PC-3 (cell line): ENCODE measurements at places on chromosomes 6 and 20.

DNA sequence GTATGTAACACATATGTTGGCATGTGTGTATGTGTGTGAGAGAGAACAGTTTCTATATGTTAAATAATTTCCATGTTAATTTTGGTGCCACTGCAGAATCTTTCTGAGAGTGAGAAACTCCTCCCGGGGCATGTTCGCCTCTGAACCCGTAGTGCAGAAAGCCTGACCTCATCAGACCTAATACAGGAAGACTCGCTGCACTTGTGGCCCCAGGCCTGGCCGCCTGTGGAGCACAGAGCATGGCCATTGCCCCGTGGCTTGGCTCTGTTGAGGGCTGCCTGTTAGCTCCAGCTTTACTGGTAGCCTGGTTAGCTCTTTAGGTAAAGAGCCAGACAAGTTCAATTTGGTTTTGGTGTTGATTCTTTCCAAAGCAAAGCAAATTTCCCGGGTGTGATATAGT, 25.5 kb downstream of the FARS2 start:
- DNase-seq, result no peak
- H3K4me1 ChIP-seq, result peaks cover 9% of the 10 kb centered on the region
- no peaks in the 10 kb centered on the region for H3K27me3 ChIP-seq
- H3K27ac ChIP-seq, result no peak overlapping the region
- H3K4me3 ChIP-seq, result no peak overlapping the region

GRCh38 chr6:151286214-151286613, 46.4 kb downstream of the AKAP12 start:
- no peaks in the 10 kb centered on the region for H3K36me3 ChIP-seq
- no peak for DNase-seq
- no peak overlapping the region for H3K4me3 ChIP-seq
- H3K27ac ChIP-seq, result no peak overlapping the region
- peaks cover 10% of the 10 kb centered on the region; the same call in 1 of the 2 replicates for H3K4me1 ChIP-seq

- no peak for DNase-seq
- no peak overlapping the region for H3K27ac ChIP-seq
- H3K36me3 ChIP-seq, result no peaks in the 10 kb centered on the region
- no peak overlapping the region for H3K4me3 ChIP-seq
These were observed 58.9 kb upstream of the GATA5 start for GRCh38 chr20:62534526-62535221.

DNA sequence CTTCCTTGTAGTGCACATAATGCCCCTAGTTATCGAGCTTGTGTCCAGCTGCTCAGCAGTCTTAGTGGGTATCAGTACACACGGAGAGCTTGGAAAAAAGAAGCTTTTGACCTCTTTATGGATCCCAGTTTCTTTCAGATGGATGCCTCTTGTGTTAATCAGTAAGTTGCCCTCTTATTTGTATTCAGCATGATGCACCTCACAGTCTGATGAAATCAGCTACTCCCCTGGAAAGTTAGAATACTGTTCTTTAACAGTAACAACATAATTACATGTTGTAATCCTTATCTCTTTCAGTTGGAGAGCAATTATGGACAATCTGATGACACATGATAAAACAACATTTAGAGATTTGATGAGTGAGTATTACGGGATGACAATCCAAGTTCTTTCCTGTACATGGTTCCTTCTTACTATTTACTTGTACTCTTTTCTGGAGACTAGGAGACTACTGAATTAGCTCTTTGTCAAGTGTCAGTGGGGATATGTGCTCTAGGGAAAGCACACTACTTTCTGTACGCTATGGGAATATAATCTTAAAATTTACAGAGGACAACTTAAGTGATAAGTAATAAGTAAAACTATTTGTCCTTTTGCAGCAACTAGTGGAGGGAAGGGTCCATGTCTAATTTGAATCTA, 39.1 kb downstream of the PGM3 start:
- H3K27me3 ChIP-seq, result no peaks in the 10 kb centered on the region
- no peak overlapping the region for H3K4me3 ChIP-seq
- no peak for DNase-seq
- H3K36me3 ChIP-seq, result no peaks in the 10 kb centered on the region
- H3K27ac ChIP-seq, result no peak overlapping the region

GRCh38 chr6:137427656-137428290, 66.4 kb downstream of the OLIG3 start:
- H3K27me3 ChIP-seq, result peaks cover 21% of the 10 kb centered on the region
- H3K36me3 ChIP-seq, result no peaks in the 10 kb centered on the region
- H3K4me3 ChIP-seq, result no peak overlapping the region
- no peak overlapping the region for H3K27ac ChIP-seq

GRCh38 chr20:46243707-46244628, 64.3 kb downstream of the CDH22 start:
- H3K4me3 ChIP-seq, result no peak overlapping the region
- no peak overlapping the region for H3K27ac ChIP-seq
- no peaks in the 10 kb centered on the region for H3K36me3 ChIP-seq

GRCh38 chr6:142300302-142300701, 1.5 kb upstream of the ADGRG6 start:
- no peaks in the 10 kb centered on the region for H3K36me3 ChIP-seq
- H3K4me1 ChIP-seq, result peaks cover 33% of the 10 kb centered on the region
- no peak for DNase-seq
- H3K4me3 ChIP-seq, result peak overlapping the region; percentile 88

DNA sequence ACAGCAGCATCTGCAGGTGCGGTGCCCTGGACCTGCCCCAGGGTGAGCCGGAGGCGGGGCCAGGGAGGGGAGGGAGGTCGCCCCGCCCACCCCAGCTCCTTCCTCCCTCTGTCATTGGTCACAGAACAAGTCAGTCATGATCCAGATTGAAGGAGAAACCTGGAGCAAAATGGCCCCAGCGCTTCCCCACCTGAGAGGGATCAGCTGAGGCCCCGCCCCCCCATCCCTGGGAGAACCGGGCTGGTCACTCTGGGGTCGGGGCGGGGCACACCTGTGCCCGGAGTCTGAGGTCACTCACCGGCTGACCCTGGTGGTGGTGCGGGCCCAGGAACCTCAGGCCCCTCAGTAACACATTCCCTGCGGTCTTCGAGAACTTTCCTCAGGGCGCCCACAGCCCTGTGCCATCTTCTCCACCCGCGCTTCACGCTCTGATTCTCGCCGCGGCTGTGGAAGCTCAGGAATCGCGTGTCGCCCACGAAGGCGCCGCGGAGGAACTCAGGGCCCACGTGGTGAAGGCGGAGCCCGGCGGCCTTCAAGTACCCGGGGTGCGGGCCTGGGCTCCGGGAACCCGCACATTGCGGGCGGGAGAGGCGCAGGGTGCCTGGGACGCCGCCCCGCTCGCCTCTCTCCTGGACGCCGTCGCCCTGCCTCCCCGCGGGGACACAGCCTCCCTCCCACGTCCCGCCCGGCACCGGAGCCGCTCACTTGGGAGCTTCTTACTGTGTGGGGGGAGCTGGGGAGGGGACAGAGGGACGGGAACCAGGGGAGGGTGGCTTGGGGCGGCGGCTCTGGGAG, 36.4 kb upstream of the HLA-C start:
- H3K4me1 ChIP-seq, result no peaks in the 10 kb centered on the region
- no peak for DNase-seq
- 0 out of 2 replicates have a peak, but pooled peaks cover 5% of the 10 kb centered on the region for H3K27me3 ChIP-seq
- H3K36me3 ChIP-seq, result no peaks in the 10 kb centered on the region

- H3K4me1 ChIP-seq, result peaks cover 33% of the 10 kb centered on the region
- no peak overlapping the region for H3K4me3 ChIP-seq
- no peak overlapping the region for H3K27ac ChIP-seq
- no peak for DNase-seq
These were observed 103.5 kb downstream of the JARID2 start for GRCh38 chr6:15349379-15349778.

DNA sequence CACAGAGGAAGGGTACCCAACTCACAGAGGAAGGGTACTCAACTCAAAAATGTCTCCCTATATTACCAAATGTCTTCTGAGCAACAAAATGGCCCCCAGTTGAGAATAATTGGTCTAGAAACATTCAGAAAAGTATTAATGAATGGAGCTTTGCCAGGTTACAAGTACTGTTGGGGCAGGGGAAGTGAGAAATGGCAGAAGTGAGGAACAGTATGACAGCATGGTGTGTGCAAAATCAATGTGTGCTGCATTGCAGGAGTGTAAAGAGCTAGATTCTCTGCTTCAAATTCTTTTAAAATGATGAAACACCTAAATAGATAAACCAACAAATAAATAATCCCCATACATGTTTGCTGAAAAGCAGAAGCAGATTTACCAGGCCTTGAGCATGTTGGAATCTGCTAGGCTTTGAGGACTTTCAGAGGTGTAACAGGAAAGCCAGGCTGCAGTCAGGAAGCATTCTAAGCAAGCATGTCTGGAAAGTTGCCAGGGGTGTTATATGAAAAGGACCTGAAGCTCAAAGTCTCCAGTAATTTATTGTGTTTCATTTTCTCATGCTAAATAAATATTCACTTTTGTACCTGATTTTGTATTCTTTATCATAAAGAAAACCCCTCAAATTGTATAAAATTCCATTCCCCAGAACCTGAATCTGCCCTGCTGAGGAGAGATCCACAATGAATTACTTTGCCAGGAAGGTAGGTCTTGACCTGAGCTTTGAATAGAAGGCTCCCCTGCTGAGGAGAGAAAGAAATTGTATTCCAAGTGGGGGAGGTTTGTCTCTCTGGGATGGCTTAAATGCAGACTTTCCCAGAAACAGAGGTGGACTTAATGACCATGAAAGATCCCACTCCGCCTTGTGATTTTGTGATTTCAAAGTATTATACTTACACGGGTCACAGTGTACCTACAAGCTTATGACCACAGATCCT, 265.0 kb upstream of the MARCKS start:
- no peaks in the 10 kb centered on the region for H3K27me3 ChIP-seq
- DNase-seq, result no peak
- H3K4me3 ChIP-seq, result no peak overlapping the region
- H3K27ac ChIP-seq, result no peak overlapping the region
- H3K4me1 ChIP-seq, result no peaks in the 10 kb centered on the region

DNA sequence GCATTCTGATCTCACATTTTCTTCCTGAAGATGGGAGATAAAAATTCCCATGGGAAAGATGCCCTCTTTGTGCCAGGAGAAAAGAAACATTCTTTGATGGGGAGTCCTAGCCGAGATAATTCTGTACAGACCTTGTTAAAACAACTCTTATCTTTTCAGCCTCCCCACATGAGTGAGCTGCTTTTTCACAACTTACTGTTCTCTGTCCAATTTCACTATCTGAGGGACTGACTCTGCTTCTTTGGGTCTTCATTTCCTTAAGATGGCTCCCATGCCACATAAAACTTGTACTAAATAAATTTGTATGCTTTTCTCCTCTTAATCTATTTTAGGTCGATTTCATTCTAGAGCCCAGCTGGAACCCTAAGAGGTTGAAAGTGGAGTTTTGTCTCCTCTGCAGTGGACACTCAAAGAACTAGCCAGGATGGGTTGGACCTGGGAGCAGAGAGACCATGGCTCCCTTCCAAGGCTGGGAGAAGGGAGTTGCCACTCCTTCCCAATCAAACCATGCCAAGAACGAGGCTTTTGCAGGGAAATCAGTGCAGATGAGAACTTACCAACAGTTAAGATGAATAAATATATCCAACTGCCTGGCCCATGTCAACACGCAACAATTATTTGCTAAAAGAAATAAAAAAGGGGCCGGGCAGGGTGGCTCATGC, 285.8 kb upstream of the SULF2 start:
- H3K4me3 ChIP-seq, result no peak overlapping the region
- no peak overlapping the region for H3K27ac ChIP-seq

GRCh38 chr6:53984163-53984562, 127.1 kb upstream of the MLIP start:
- H3K4me3 ChIP-seq, result peak overlapping the region; percentile 47; the same call in 1 of the 2 replicates
- no peaks in the 10 kb centered on the region for H3K36me3 ChIP-seq
- no peaks in the 10 kb centered on the region for H3K27me3 ChIP-seq
- peak overlapping the region; percentile 94 for H3K27ac ChIP-seq
- peak; percentile 98 for DNase-seq

- peak overlapping the region; percentile 80 for H3K27ac ChIP-seq
- H3K4me1 ChIP-seq, result peaks cover 29% of the 10 kb centered on the region
- no peak overlapping the region for H3K4me3 ChIP-seq
- no peaks in the 10 kb centered on the region for H3K27me3 ChIP-seq
- no peaks in the 10 kb centered on the region for H3K36me3 ChIP-seq
- DNase-seq, result peak; percentile 80
These were observed 50.7 kb downstream of the SLC26A8 start for GRCh38 chr6:35973670-35974222.

DNA sequence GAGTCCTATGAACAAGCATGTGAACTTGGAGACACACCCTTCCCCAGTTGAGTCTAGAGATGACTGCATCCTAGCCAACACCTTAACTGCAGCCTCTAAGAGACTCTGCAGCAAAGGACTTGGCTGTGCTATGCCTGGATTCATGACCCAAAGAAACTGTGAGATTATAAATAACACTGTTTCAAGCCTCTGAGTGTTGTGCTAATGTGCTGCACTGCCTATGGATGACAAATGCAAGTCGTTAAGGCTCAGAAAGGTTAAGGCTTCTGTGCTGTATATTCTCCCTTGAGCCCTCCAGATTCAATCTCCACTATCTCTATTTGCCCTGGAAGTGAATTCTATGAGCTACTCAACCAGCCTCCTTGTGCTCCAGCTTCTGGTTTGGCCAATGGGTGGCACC, 116.5 kb upstream of the CBLN4 start:
- no peaks in the 10 kb centered on the region for H3K36me3 ChIP-seq
- H3K27me3 ChIP-seq, result 0 out of 2 replicates have a peak, but pooled peaks cover 9% of the 10 kb centered on the region
- H3K4me3 ChIP-seq, result no peak overlapping the region
- no peak overlapping the region for H3K27ac ChIP-seq
- no peaks in the 10 kb centered on the region for H3K4me1 ChIP-seq
- DNase-seq, result no peak

GRCh38 chr20:24350923-24351368, 118.5 kb upstream of the SYNDIG1 start:
- DNase-seq, result no peak
- H3K27ac ChIP-seq, result no peak overlapping the region
- H3K4me1 ChIP-seq, result no peaks in the 10 kb centered on the region
- H3K27me3 ChIP-seq, result peaks cover 75% of the 10 kb centered on the region

DNA sequence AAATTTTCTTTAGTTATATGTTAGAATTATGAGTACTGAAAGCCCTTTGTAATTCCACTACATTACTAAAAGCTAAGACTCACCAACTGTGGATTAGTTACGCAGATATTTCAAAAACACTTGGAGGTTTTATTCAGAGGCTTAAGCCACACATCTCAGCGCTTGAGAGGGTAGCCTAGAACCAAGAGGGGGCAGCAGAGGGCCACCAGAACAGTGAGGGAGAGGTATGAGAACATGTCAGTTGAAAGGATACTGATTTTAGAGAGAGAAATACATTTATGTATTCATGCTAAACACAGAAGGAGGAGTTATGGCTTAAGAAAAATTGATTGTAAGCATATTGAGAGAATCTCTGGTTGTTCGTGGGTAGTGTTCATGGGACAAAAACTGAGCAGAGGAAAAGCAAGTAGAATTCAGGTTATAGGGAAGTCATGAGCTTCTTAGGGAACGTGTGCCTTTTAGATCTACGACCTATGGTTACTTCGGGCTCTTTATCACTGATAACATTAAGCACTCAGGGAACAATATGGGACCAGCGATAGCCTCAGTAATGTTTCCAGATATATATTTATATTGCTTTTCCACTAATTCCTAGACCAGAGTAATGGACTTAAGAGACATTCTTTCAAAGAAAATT, 20.4 kb upstream of the SERINC1 start:
- H3K27ac ChIP-seq, result no peak overlapping the region
- no peak overlapping the region for H3K4me3 ChIP-seq
- no peaks in the 10 kb centered on the region for H3K27me3 ChIP-seq
- no peaks in the 10 kb centered on the region for H3K36me3 ChIP-seq
- DNase-seq, result peak; percentile 80
- peaks cover 15% of the 10 kb centered on the region for H3K4me1 ChIP-seq
